Breast epithelium (tissue), 4 donors: ENCODE measurements at places on chromosomes 12 and 14. TPM values are rescaled to one million over a fixed set of nuclear protein-coding genes. Genes with fewer than 3 reads are reported as not detected.
A peak's percentile ranks its signal among the peaks of the same experiment; 100 is the strongest.

GRCh38 chr12:115451780-115452736, 768.1 kb upstream of the TBX3 start:
- H3K4me1 ChIP-seq, result no peaks in the 10 kb centered on the region
- no peaks in the 10 kb centered on the region for H3K36me3 ChIP-seq
- DNase-seq, result no peak
- no peaks in the 10 kb centered on the region for H3K27me3 ChIP-seq
- H3K4me3 ChIP-seq, result peak overlapping the region; percentile 65

DNA sequence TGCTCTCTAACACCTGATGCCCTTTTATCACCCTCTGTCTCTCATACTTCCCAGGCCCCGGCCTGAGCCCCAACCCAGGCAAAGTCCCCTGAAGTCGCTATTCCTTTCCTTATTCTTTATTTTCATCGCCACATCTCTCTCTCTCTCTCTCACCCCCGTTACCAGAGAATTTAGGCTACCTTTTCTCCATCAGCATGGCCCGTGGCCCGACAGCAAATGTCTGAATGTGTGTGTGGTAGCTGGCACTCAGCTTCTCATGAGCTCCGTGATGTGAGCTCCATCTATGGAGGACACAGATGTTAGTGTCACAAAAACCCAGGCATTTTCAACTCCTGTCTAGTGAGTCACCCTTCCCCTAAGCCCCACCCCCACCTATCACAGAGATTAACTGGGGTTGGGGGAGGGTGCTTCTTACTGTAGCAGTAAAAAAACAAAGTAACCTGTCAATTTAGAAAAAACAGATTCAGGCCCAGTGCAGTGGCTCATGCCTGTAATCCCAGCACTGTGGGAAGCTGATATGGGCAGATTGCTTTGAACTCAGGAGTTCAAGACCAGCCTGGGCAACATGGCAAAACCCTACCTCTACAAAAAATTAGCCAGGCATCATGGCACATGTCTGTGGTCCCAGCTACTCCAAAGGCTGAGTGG, 53.8 kb downstream of the VCPKMT start:
- H3K4me3 ChIP-seq, result no peak overlapping the region
- no peaks in the 10 kb centered on the region for H3K27me3 ChIP-seq
- DNase-seq, result no peak
- H3K4me1 ChIP-seq, result peaks cover 10% of the 10 kb centered on the region
- H3K36me3 ChIP-seq, result no peaks in the 10 kb centered on the region
- peak overlapping the region; percentile 84 for H3K27ac ChIP-seq

Gene RERG
- total RNA-seq, result 16.3 TPM

GRCh38 chr12:4353785-4354208, 25.7 kb downstream of the FGF23 start:
- H3K27ac ChIP-seq, result no peak overlapping the region
- no peaks in the 10 kb centered on the region for H3K4me1 ChIP-seq
- no peaks in the 10 kb centered on the region for H3K27me3 ChIP-seq
- no peak for DNase-seq
- H3K36me3 ChIP-seq, result no peaks in the 10 kb centered on the region

GRCh38 chr14:49931523-49931922, 38.6 kb downstream of the ARF6 start:
- no peak for DNase-seq
- no peaks in the 10 kb centered on the region for H3K27me3 ChIP-seq
- H3K4me1 ChIP-seq, result no peaks in the 10 kb centered on the region
- no peak overlapping the region for H3K27ac ChIP-seq
- H3K4me3 ChIP-seq, result no peak overlapping the region

DNA sequence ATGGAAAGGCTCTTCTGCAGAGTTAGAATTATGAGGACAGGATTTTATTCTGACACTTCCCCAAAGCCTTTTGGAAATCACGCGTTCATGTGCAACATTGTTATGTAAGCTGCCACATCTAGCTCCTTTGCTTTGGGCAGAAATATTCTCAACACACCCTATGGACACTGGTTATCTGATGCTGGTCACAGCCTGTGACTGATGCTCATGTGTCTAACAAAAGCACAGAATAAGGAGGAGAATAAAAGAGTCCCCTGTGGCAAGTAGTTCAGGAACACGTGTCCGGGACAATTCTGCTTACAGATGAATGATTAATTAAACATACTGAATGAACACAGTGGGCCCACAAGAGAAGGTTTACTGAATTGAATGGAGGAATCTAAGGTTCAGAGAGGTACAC, 22.1 kb downstream of the FOXN3 start:
- no peaks in the 10 kb centered on the region for H3K27me3 ChIP-seq
- H3K4me3 ChIP-seq, result no peak overlapping the region
- no peak for DNase-seq
- H3K4me1 ChIP-seq, result no peaks in the 10 kb centered on the region
- no peaks in the 10 kb centered on the region for H3K36me3 ChIP-seq
